NCI-H2081 treated with DMSO at 0.1 percent for 48 hours (cell line): ENCODE measurements at places on chromosomes 16 and 17.

DNA sequence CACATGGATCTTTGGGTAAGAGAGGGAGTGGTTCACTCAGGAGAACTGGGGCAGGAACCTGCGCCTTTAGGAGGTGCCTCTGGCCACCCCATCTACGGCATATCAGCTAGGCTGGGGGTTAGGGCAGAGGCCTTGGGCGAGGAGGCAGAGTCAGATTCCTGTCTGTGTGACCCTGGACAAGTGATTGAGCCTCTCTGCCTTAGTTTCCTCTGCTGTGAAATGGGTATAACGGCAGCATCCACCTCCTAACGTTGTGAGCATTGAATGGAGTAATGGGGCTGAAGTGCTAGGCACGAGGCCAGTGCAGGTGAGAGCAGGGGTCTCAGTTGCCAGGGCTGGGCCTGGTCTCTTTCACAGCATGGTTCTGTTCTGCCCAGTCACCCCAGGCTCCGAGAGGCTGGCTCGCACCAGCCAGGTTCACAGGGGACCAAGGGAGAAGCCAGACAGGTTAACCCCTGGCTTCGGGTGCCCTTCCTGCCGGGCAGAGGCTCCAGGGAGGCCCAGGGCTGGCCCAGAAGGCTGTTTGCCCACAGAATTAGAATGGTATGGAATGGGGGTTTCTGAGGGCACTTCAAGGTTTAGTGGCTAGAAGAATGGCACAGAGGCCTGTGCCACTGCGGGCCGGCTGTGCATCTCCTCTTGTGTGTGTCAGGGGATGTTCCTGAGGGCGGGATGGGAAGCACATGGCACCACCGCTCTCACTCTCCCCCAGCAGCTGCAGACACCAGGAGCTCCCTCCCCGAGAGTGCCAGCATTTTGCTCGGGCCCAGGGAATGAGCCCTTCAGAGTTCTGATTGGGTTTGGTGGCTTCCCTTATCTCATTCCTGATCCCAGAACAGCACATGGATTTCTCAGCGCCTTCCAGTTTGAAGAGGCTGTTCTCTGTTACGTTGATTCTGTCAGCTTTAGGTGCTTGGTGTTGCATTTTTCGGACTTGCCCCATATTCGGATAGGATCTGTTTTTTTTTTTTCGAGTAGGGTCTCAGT lies 23.8 kb downstream of the UNC13D start:
- no peak for DNase-seq

DNA sequence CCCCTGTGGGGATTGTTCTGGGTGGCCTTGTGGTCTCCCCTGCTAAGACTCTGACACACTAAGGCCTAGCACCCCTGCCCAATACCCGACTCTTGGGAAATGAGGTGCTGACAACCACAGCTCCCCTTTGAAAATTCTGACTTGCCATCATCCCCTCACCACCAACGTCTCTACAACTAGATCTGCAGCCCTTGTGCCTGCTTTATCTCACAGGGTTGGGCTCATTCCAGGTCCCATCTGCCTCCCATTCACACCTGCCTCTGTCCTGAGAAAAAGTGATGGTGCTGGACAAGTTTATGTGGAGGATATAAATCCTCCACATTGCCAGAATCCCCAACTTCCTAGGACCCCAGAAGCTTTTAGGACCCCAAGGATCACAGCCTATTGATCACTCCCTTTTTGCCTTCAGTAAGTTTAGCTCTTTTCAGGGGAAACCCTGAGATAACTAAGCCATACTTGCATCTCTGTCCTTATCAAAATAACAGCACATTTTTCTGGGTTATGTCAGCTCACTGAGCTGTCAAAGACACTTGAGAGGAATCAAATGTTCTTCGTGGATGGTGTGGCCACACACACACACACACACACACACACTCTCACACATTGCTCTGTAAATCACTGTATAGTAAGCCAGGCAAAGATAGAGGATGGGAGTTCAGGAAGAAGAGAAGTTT lies 136.8 kb upstream of the CES5A start:
- DNase-seq = no peak

- no peak for DNase-seq
Measured at GRCh38 chr16:27839419-27839818, 224.1 kb downstream of the GSG1L start.

DNA sequence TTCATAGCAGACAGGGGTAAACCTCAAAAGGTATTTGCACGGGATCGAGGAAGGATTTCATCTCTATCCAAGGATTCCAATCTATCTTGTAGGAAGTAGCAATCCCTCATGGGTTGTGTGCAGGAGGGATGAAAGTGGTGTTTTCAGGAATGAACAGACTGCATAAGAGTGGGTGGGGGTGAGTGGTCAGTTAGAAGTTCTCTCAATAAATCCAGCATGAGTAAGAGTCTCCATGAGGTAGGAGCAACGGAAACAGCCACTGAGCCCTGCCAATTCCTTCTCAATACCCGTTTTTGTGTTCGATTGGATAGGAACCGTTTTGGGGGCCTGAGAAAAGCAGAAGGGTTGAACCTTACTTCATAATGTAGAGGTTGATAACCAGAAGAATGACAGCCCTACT lies 375.6 kb downstream of the SOX9 start:
- DNase-seq = no peak

DNA sequence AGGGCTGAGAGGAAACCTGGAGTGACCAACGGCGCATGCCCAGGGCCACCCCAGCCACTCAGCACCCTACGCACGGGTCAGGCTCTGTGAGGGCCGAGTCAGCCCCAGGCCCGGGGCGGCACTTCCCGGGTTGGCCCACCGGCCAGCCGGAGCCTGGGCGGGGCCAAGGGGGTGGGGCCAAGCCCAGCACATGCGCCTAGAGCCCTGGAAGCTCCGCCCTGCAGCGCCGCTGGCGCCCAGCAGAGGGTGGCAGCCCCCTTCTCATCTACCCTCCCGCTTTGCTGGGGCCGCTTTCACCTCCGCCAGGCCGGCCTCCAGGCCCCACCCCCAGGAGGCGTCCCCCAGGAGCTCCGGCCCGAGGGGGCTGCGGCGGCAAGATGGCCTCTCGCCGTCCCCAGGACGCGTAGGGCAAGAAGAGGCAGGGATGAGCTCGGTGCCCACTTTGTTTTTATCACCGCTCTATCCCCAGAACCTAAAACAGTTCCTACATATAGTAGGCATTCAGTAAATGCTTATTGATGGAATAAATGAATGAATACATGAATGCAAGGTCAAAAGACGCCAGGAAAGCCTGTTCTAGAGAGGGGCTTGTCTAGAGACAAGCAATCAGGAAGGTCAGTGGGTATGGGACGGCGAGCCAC lies 31.3 kb downstream of the MYO18A start:
- no peak for DNase-seq

- DNase-seq = no peak
Measured at GRCh38 chr16:84605339-84605848, 12.5 kb downstream of the COTL1 start.

DNA sequence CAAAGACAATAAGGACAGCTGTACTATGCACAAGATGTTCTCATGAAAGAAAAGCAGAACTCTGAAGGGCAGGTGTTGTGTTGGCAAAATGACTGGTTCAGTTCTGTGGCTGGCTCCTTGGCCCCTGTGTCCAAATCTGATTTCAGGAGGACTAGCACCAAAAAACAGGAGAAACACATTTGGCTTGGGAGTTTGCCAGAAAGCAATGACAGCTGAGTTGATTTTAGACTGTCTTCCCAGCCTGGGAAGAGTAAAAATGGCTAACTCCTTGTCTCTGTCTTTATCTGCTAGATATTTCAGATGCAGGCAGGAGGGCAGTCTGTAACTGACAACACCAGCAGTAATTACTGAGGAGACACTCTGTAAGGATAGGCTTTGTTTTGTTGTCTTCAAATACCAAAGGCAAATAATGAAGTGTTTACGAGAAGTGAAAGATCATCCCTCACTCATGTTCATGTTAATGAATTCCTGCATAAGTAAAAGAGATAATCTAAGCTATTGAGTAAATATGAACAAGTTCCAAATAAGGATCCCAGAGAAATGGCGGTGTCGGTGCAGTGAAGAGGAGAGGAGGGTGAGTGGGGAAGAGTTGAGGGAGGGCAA lies 989.0 kb downstream of the CDH11 start:
- DNase-seq = no peak

DNA sequence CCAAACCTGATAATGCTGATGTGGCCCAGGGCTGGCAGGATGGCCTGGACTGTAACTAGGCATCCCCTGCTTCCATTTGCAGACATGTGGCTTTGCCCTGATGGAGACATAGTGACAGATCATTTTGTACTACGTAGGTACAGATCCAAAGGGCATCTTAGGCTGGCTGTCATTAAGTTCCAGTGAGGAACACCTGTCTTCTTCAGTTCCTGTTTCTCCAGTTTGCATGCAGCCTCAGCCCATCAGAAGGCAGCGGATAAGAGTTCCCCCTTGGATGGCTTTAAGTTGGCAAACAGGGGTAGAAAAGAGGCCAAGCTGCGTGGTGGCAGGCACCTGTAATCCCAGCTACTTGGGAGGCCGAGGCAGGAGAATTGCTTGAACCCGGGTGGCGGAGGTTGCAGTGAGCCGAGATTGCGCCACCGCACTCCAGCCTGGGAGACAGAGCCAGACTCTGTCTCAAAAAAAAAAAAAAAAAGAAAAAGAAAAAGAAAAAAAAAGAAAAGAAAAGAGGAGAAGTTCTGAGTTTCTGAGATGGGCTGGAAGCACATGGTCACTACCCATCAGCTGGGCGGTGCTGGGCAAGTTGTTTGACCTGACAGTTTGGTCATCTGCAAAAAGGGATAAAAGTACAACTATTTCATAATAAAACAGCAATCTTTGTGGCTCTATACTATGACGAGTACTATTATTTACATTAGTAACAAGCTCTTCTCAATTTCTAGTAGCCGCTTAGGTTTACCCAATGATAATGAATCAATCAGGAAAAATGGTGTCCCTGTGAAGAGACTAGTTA lies 42.7 kb downstream of the CPPED1 start:
- DNase-seq = no peak

- no peak for DNase-seq
Measured at GRCh38 chr17:67025216-67025792, 19.1 kb upstream of the CACNG1 start.

- DNase-seq = no peak
Measured at GRCh38 chr17:77893144-77894044, 65.1 kb upstream of the TNRC6C start.

GRCh38 chr17:56316604-56317003 lies 163.3 kb downstream of the ANKFN1 start:
- DNase-seq = no peak

GRCh38 chr16:19135896-19136438 lies 22.2 kb downstream of the ITPRIPL2 start:
- no peak for DNase-seq

DNA sequence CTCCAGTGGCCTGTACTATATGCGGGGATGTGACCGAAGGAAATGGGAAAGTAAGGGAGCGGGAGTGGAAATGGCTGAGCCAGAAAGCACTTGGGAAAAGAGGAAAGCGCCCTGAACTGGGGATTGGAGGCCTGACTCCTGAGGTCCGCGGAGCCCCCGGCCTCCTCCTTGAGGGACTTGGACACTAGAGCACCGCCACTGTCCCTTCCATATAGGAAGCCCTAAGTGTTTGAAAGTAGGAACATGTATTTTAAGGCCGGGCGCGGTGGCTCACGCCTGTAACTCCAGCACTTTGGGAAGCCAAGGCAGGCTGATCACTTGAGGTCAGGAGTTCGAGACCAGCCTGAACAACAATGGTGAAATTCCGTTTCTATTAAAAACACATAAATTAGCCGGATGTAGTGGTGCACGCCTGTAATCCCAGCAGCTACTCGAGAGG lies 530 bp upstream of the ZDHHC7 start:
- no peak for DNase-seq

DNA sequence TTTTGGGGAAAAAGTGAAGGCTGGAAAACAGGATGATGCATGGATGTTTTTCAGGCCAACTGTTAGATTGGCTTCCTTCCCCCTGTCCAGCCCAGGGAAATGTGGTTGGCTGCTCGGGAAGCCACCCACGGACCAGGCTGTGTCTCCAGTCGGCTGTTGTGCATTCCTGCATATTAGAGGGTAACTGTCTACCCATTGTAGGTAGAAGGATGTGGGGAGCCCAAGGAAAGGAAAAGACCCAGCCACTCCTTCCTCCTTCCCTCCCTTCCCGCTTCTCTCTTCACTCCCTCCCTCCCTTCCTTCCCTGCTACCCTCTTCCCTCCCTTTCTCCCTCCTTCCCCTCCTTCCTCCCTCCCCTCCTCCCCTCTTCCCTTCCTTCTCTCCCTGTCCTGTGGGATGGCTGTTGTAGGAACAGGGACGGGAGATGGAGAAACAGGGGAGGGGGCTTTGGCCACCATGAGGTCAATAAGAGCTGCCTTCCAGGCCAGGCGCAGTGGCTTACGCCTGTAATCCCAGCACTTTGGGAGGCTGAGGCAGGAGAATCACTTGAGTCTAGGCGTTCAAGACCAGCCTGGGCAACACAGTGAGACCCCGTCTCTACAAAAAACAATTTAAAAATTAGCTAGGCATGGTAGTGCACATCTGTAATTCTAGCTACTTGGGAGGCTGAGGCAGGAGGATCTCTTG lies 16.9 kb downstream of the SYT17 start:
- DNase-seq = no peak

DNA sequence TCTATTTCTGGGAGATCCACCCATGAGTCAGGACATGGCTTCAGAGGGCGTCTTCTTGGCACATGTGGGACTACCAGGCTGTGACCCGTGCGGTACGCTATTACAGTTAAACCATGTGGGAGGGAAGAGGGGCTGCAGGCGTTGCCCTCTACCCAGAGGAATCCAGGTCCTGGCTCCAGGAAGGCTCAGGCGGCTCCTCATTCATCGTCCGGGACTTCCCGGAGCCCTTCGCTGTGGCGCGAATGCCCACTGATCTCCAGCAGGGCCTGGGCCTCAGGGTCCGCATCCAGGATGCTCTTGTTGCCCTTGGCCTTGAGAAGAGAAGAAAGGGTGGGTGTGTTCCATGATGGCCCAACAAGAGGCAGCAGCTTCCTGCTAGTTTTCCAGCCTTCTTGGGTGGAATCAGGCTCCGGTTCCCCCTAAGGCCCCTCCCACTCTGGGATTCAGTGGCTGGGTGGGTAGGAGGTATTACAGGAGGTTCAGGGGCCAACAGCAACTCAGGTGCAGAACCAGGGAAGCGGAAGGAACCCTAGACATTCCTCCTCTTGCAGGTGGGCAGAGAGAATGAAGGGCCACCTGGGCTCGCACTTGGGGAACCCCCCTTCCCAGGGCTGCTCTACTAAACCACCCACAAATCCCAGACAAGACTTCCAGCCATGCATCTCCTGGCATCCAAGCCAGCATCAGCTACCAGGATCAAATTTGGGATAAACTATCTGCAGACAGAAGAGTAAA lies 24.6 kb downstream of the MEAK7 start:
- no peak for DNase-seq

DNA sequence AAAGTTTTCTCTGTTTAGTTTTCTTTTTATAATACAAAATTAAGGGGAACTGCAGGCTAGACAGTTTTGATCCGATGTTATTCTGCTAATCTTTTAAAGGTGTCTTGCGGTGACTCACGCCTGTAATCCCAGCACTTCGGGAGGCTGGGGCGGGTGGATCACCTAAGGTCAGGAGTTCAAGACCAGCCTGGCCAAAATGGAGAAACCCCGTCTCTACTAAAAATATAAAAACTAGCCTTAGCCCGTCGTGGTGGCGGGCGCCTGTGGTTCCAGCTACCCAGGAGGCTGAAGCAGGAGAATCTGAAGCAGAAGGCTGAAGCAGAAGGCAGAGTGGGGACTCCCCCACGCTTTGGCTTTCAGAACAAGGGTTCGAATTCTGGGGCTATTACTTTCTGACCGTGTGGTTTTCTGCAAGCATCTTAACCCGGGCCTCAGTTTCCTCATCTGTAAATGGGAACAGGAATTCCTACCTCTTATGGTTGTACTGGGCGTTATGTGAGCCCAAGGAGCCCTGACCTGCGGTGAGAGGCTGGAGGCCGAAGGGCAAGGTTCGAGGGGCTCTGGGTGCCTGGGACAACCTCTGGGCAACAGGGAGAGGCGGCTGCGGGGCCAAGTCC lies 1.2 kb upstream of the KATNB1 start:
- no peak for DNase-seq

- DNase-seq = no peak
Measured at GRCh38 chr17:55842405-55843158, 91.7 kb downstream of the PCTP start.
